Muscle of back (tissue), 13 donors: ENCODE measurements at places on chromosomes 11 and 22. TPM values are rescaled to one million over a fixed set of nuclear protein-coding genes. Genes with fewer than 3 reads are reported as not detected.

DNA sequence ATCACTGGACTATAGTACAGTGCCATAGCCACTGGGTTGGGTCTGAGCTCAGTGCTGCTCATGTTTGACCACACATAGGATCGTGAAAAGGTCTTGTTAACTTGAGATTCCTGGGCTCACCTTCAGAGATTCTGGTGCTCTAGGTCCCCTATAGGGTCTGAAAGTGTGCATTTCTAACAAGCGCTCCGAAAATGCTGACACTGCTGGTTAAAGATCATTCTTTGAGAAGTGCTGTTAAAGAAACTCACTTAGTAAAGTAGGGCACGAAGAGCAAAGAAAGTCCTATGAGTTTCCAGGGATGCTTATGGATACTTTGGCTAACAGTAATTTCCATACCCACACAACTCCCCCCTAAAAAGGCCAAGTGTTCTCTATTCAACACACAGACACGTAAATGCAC lies 108.1 kb upstream of the PAX6 start:
- no peak for DNase-seq

RAB39A gene
- polyA plus RNA-seq = 0.42 TPM

DNA sequence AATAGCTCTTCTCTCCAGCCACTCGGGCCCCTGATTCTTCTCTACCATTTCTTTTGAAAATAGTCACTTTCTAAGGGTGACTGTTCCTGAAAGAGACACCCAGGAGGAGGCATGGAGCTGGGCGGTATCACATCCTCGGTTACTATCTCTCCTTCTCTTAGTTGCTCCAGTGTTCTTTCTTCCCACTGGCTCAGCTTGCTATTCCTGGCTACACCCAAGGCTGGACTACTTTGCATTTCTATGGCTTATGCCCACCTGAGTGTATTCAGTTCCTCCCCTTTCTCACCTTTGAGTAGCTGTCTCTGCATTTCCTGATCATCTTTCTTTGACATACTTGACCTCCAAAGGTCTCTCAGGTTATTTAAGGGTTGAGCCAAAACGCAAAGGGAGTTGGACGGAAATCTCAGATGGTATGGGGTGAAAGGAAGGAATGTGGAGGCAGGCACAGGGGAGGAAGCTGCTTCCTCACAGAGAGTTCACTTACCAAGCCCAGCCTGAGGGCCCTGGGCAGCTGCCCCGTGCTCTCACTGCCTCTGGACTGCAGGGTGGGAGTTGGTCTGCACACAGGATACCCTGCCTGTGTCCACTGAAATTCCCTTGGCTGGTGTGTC lies 155.7 kb downstream of the SNX19 start:
- no peak for DNase-seq

DNA sequence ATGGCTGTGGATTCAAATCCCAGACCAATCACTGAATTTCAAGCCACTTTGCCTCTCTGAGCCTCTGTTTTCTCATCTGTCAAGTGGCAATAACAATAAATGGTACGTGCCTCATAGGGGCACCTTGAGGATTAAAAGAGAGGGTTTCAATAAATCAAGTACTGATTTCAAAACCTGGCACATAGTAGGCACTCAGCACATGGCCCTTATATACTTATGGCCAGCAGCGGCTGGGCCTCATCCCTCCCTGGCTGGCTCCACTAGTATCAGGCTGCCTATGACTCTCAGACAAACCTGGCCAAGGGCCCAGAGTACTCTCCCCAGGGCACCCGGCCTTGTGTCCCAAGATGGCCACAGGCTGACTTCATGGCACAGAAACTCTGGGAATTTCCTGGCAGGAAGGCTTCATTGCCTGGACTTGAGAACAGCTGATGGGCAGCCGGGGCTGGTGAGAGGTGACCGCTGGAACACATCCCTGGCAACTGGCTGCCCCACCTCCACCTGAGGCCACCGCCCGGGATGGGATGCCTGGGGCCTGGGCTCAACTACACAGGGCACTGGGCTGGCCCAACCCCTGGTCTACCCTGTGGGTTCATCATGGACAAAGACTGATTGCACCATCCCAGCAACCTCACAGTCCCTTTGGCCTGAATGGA lies 3.4 kb downstream of the FADS3 start:
- peak; percentile 67 for DNase-seq

GRCh38 chr11:96293109-96293508 lies 49.9 kb downstream of the MAML2 start:
- no peak for DNase-seq

GRCh38 chr11:61042961-61043540 lies 59.2 kb upstream of the CD5 start:
- DNase-seq = no peak

DNA sequence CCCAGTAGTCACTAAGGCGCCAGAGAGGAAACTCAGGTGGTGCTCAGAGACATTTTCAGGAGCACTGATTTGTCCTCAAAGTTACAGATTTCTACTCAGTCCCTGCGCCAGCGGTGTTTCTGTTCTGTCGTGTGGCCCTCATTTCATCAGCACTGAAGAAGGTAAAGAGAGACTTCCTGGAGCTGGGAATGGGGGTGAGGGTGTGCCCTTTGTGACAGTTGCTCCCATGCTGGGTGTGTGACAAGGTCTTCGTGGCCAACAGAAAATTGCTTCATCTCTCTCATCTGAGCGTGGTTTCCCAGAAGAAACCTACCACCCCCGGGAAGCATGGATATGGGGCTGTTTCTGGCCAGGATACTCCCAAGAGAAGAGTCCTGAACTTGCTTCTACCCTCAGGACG lies 2.0 kb upstream of the PPARA start:
- DNase-seq = no peak

GRCh38 chr22:24935771-24936483 lies 10.6 kb downstream of the LHFPL7 start:
- DNase-seq = no peak

FEN1 gene
- 13.5 TPM for polyA plus RNA-seq

GRCh38 chr11:61037441-61038093 lies 64.7 kb upstream of the CD5 start:
- DNase-seq = peak; percentile 53

GRCh38 chr11:119666463-119667131 lies 62.4 kb downstream of the NECTIN1 start:
- DNase-seq = peak; percentile 86

- DNase-seq = no peak
These were observed 22.2 kb upstream of the ACR start for GRCh38 chr22:50715776-50716175.

OR2AG2 gene
- not detected for polyA plus RNA-seq

CHRNA10 gene
- polyA plus RNA-seq = 2.5 TPM

DNA sequence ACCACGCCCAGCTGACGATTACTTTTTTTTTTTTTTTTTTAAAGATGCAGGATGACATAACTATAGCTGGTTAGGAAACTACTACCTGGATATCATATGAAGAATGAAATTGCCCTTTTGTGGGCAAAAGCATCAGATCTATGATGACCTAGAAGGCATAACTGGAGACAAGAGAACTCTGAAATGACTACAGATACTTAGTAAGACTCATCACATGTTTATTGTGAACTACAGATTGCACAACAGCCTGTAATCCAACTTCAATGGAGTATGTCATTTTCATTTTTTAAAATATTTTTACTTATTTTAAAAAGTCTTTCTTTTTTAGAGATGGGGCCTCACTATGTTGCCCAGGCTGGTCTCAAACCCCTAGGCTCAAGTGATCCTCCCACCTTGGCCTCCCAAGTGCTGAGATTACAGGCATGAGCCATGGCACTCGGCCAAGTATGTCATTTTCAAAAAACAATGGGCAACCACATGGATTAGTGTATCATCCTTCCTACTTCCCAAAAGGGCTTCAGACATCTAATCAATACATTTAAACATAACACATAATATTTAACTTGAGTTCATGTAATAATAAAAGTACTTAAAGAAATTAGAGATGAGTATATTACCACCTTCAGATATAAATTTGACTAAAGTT lies 3.3 kb downstream of the MTMR2 start:
- DNase-seq = no peak

GLB1L3 gene
- not detected for polyA plus RNA-seq

DNA sequence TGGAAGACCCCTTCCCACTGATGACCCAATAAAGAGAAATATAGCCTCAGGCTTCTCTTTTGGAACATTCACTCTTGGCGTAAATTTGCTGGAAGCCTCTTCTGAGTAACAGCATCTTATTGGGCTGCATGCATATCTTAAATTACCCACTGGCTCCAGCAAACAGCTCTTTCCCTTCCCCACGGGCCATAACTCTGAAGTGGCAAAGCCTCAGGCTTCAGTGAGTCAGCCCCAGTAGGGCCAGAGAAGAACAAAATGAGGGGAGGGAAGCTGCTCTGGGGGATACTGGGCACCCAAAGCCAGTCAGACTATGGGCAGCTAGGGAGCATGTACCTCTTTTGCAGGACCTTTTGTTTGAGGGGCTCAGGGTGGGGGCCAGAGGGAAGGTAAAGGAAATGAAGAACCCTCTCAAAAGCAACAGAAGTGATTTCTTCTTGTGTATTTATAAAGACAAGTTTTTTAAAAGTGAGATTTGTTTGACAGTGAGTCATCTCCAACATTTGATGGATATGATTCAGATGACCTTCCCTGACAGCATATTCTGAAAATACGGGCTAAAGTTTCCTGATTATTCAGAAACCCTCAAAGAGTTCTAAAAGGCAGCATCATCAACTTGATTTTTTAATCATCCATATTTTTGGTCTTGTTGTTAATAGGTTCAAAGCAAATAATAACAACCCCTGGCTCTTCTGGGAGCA lies 203.4 kb downstream of the KIF18A start:
- no peak for DNase-seq

HORMAD2 gene
- not detected for polyA plus RNA-seq

DNA sequence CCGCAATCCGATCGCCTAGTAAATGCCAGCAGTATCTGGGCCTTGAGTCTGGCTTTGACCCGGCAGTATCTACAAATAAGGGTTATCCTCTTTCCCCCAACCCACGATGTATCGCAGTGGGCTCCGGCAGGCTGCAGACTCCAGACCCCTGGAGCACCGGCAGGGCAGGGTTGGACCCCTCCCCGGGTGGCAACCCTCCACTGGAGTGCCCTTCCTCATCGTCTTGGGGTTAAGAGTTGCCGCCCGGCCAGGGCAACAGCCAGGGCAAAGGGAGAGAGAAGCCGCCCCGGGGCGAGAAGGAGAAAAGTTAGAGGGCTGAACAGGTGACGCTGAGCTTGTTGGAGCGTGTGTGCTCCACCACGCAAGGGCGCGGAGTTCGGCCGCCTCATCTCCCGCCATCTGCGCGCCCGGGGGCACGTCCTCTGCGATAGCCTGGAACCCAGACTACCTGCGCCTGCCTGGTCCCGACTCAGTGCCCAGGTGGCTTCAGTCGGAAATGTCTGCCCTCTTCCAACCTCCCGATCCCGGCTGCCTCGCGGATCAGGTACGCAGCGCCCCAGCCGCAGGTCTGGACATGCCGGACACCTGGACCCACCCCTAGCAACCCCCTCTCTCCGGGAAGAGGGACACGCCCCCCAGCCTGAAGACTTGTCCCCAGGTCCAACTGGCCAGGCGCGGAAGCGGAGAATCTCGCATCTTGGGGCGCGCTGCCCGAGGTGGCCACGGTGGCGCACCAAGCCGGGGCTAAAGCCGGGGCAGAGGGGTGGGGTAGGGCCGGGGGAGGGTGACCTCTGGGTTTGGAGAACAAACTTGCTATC lies 1.2 kb downstream of the DSCAML1 start:
- no peak for DNase-seq

LARGE1 gene
- polyA plus RNA-seq = 8.8 TPM

DNA sequence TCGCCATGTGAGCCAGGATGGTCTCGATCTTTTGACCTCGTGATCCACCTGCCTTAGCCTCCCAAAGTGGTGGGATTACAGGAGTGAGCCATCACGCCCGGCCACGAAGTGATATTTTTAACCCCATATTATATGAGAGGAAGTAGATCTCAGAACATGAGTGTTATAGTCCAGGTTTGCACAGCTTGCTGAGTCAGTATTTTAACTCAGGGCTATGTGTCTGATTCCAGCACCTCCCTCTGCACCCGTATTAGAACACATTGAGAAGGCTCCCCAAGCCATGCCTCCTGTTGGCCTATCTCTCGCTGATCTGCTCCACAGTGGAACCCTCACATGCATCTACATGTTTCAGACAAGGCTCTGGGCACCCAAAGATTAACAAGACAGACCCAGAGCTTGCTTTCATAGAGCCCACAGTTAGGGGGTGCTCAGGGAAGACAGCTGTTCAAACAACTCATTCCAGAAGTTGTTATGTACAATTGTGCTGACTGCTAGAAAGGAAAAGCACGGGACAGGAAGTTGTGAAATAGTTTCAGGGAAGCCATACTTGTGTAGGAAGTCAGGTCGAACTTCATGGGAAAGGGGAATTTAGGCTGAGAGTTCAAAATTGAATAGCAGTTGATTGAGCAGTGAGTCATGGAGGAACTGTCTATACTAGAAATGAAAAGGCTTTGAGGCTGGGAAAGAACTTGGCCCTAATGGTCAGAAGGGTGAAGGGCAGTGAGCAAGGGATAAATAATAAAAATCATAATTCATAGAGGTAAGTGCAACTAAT lies 49.3 kb upstream of the CLPB start:
- peak; percentile 34 for DNase-seq

OR52N4 gene
- not detected for polyA plus RNA-seq

LGR4 gene
- polyA plus RNA-seq = 41.0 TPM

RNF26 gene
- polyA plus RNA-seq = 11.7 TPM

DNA sequence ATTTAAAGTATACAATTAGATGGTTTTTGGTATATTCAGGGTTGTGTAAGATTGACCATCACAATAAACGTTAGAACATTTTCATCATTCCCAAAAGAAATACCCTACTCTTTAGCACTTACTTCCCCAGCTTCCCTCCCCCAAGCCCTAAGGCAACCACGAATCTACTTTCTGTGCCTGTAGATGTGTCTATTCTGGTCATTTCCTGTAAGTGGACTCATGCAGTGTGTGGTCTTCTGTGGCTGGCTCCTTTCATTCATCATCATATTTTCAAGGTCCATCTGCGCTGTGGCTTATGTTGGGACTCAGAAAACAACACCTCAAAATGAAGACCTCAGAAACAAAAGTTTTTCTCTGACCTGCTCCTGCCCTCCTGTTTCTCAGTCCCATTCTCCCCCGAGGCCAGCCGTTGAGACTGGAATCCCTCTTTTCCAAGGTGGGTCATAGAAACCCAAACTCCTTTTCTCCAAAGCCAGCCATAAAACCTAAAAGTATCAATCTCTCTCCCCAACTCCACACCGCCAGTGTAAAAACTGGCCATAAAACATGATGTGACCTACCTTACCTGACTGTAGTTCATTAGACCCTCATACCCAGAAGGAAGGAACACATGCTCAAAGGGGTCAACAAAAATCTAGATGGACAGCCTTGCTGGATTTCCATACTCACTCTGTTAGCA lies 12.9 kb upstream of the TMPRSS13 start:
- DNase-seq = no peak

CARD10 gene
- 19.1 TPM for polyA plus RNA-seq

NUCB2 gene
- 62.9 TPM for polyA plus RNA-seq

- DNase-seq = no peak
These were observed 140.3 kb upstream of the RAG2 start for GRCh38 chr11:36738292-36738861.

GRCh38 chr11:44298862-44299261 lies 11.1 kb downstream of the ALX4 start:
- no peak for DNase-seq
